ENCODE measurements at places on chromosomes 3 and 15.
A peak's percentile ranks its signal among the peaks of the same experiment; 100 is the strongest.

DNA sequence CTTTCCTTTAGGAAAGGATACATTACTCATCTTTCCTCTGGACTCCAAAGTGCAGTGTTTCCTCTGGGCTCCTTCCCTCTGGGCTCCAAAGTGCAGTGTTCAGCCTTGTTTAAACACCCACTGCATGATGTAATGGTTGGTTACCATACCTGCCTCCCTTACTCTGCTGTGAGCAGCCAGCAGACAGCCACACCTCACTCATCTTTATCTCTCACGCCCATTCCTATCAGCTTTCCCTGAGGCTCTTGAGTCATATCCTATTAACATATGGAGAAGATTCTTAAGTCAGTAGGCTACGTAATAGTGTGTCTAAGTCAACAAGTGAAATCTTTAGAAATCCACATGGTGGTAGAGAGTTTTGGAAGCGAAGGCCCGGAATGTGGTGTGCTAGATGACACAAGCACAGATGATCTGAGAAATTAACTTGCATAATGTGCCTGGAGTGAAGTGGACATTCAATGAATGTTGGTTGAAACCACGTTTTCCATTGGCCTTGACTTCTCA, 97.2 kb upstream of the CTNNB1 start:
- DNase-seq, result no peak

DNA sequence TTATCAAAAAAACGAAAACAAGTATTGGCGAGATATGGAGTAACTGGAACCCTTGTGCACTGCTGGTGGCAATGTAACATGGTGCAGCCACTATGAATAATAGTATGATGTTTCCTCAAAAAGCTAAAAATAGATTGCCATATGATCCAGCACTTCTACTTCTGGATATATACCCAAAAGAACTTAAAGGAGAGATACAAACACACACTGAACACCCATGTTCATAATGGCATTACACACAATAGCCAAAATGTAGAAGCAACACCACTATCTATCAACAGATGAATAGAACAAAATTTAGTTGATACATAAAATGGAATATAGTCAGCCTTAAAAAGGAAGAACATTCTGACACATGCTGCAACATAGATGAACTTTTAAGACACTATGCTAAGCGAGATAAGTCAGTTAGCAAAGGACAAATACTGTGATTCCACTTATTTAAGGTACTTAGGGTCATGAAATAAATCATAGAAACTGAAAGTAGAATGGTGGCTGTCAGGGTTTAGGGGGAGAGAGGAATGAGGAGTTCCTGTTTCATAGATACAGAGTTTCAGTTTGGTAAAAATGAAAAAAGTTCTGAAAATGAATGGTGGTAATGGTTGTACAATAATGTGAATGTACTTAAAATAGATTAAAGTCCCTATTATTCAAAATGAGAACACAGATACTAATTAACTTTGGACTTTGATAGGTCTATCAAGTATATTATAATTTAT, 59.4 kb upstream of the IMPG2 start:
- no peak for DNase-seq

- DNase-seq, result no peak
Observed at GRCh38 chr3:110971010-110971601, 100.5 kb upstream of the NECTIN3 start.

DNA sequence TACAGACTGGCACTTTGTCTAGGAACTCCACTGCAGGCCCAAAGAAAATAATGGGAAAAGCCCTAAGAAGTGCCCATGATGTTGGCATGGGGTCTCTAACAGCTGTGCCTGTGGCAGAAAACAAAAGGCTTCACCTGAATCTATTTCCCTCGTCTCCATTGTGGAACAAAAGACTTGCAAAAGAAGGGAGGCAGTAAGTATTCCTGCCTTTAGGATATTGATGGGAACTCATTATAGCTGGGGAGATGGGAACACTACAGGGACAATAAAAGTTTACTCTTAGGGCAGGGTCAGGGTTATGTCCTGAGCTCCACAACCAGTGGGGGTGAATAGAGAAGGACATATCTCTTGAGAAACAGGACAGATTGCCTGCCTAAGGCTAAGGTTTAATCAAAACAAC, 930.6 kb upstream of the EPHA6 start:
- DNase-seq, result no peak

- no peak for DNase-seq
Observed at GRCh38 chr3:69370156-69370883, 15.6 kb downstream of the FRMD4B start.

DNA sequence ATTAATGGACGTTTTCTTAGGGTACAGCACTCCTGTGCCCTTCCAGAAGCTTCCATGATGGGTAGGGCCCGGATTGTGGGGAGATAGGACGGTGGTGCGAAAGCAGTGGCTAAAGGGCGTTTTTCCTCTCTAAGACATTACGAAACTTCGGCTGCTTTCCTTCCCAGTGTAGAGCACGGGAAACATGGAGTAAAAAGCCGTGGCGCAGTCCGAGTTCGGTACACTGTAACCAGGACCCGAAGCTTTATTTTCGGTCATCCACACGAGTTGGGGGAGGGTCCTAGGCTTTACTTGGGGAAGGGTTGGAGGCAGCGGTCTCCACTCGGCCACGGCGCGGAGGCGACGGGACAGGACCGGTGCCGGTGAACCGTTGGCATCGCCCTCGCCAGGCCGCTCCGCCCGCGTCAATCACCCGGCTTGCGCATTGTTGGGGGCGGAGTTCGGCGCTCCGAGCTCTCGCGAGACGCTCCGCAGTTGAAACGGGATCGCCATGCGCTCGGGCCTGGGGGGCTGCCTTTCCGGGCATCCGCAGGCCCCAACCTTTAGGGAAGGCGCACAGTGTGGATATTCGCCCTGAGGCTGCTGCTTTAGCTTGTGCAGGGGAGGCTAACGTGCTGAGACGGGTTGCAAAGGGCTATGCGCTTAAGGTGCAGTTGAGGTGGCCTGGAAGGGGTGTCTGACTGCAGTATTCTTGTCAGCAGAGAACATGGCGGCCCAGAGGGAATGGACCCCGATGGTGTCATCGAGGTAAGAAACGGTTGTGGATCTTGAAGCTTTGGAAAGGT, 546 bp downstream of the EIF4A2 start:
- peak; percentile 82 for DNase-seq

GRCh38 chr15:75309711-75310110, 26.2 kb upstream of the COMMD4 start:
- DNase-seq, result no peak

DNA sequence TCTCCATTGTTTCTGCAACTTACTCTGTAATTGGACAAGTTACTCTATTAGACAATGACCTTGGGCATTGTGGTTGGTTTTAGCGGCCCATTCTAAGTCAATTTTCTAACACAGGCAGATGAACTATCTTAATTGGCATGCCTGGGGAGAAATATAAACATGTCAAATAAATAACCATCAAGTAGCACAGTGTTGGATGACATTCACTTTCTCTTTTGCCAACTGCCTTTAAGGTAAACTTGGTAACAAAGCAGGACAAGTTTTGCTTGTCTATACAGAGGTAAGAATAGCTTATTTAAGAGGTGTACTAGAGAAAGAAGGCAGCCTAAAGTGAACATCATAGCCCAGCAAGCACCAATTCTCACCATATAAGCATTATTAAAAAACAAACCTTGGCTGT, 599.6 kb downstream of the GBE1 start:
- no peak for DNase-seq

- DNase-seq, result no peak
Observed at GRCh38 chr3:98599647-98600411, 6.4 kb upstream of the CPOX start.

DNA sequence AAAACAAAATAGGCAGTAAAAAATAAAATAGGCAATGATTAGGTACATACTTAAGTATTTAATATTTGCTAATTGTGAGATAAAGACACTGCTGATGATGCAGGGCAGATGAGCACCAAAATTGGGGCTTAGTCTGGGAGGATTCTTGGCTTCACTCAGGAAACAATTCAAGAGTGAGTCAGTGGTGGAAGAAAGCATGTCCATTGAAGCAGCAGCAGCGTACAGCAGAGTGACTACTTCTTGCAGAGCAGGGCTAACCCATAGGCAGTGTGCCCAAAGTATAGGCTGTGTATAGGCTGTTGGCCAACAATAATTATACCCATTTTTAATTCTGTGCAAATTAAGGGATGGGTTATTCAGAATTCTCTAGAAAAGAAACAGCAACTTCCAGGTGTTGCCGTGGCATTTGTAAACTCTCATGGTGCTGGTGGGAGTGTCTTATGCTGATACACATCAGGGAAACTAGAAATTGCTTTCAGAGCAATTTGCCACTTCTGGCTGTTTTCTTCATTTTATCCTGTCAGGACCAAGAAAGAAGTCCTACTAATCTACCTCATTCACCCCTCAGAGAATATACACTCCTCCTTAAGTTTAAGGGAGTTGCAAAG, 317.3 kb upstream of the NAALADL2 start:
- DNase-seq, result no peak

GRCh38 chr3:149590691-149591441, 67.0 kb downstream of the WWTR1 start:
- DNase-seq, result no peak

GRCh38 chr3:162555761-162556160, 1059.2 kb downstream of the OTOL1 start:
- DNase-seq, result no peak

- DNase-seq, result no peak
Observed at GRCh38 chr3:172751175-172751704, 714 bp downstream of the ECT2 start.

GRCh38 chr3:14319654-14320182, 82.7 kb upstream of the SLC6A6 start:
- no peak for DNase-seq

- DNase-seq, result no peak
Observed at GRCh38 chr15:74420193-74420905, 13.4 kb downstream of the SEMA7A start.

DNA sequence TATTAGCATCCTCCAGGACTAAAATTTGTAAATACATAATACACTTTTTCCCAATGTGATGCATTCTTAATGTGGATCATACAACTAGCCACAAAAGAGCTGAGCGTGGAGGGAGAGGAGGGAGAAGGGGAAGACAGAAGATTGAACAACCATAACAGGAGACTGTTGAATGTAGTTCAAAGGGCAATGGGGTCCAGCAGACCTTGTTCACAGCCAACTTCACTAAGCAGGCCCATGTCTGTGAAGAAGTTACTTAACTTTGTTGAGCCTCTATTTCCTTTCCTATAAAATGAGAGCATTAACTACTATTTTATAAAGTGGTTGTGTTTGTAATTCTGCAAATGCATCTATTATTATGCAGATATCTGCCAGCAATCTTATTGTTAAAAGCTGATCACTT, 13.3 kb downstream of the NCEH1 start:
- no peak for DNase-seq

DNA sequence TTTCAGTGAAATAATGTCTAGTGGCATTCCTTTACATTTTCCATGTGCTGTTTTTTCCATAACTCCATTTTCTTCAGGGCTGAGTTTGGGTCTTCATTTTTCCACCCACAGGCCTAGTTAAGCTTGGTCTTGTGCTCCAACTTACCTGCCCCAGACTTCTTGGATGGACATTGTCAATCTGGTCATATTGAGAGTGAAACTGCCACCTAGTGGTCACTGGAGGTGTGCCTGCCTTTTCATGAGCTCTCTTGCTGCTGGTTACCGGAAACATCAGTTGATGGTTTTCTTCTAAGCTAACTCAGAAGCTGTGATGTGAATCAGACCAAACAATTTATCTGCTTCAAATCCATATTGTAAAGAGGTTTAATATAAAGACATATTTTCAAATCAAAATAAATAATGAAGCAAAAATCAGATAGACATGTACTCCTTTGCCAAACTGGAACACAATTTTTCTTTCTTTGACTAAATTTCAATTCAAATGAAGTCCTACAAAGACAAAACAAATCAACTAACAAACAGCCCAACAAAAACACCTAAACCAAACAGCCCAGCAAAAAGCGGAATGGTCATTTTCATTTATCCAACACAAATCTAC, 135.1 kb upstream of the RASGRP1 start:
- DNase-seq, result peak; percentile 86

DNA sequence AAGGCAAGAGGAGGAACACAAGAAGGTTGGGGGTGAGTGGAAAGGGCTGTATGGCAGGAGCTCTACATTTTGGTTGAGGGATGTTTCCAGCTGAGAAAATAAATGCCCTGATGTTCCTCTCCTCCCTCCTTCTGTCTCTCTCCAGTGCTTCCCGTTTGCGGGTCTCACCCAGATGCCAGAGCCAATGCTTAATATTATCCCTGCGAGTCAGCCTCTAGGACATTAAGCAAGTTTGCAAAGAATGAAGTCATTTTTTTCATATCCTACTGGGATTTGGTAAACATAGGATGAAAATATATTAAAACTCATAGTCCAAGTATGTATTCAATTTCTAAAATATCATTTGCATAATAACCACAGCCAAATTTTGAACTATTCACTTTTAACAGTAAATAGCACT, 295.9 kb downstream of the CADM2 start:
- no peak for DNase-seq

- DNase-seq, result no peak
Observed at GRCh38 chr3:188573956-188574355, 420.0 kb downstream of the LPP start.

GRCh38 chr3:46934498-46935167, 41.9 kb downstream of the CCDC12 start:
- DNase-seq, result no peak

DNA sequence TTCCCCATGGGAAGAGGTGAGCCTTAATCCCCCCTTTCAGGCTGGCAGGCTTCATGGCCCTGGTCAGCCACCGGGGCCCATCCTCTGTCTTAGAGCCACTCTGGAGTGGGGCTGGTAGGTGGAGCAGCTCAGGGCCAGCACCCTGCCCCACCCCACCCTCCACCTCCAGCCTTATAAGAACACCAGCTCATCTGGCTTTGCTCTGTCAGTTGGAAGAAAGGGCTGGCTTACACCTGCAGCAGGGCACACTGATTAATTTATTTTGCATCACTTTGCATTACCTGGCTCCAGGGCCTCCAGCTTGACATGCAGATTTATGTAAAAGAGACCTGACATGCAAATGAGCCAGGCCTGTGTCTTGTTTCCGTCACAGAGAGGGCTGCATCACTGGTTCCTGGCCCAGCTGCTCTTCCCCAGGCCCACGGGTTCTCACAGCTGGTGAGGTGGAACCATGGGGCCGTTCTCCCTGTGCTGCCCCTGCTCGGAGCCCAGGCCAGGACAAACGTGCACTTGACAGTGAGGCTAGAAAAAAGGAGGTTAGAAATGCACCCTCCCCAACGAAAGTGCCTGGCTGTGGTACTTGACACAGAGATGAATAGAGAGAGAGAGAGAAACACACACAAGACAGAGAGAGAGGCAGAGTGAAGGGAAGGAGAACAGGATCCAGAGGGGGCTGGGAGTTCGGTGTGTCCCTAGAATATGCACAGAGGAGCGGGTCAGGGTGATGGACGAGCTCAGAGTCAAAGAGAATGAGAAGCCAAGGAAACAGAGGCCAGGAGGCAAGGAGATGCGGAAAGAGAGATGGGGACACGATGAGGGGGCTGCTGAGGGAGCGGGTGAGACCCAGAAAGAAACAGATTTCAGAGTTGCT, 44.5 kb upstream of the MAGEF1 start:
- no peak for DNase-seq

DNA sequence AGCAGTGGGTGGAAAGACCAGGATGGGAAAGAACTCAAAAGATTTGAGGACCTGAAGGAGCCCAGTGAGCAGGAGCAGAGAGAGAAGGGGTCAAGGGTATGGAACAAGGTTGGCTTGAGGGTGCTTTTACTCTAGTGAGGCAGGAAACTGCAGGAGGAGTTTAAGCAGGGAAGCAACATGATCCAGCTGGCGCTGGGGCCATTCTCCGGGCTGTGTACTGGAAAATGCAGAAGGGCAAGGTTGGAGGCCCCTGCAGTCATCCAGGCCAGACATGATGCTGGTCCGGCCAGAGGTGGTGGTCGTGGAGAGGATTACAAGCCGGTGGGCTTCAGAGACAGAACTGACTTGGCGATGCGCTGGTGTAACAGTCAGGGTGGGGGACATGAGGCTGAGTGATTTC, 81.8 kb downstream of the LSM3 start:
- no peak for DNase-seq
